ENCODE measurements at places on chromosomes 13 and 19.

GRCh38 chr19:4172861-4173473, 9.4 kb downstream of the SIRT6 start:
- DNase-seq: peak; percentile 78

- peak; percentile 1 for DNase-seq
Observed at GRCh38 chr13:47241446-47241845, 344.6 kb upstream of the HTR2A start.

GRCh38 chr19:42172261-42172660, 40.0 kb upstream of the POU2F2 start:
- DNase-seq: no peak

DNA sequence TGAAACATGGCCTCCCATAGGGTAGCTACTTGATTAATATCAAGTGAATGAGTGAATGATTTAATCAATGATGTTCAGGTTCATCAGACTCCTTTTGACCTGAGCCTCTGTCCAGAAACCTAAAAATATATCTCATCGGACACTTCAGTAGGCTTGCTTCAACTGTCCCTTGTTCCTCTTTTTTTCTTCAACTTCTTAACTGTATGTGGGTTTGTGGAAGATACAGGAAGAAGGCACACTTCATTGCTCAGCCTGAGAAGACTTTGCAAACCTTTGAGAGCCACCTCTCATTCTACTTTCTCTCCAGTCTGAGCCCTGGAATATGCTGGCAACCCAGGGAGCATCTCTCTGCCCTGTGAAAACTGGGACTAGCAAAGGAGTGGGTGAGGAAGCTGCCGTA, 557.0 kb downstream of the FGF9 start:
- peak; percentile 25 for DNase-seq
